B cell (primary cell): ENCODE measurements at places on chromosomes 7 and 10. TPM values are rescaled to one million over a fixed set of nuclear protein-coding genes. Genes with fewer than 3 reads are reported as not detected.

Gene ACSL5
- total RNA-seq: 36.2 and 37.6 TPM in 2 replicates

Gene PDK4
- total RNA-seq: 6.8 and 7.1 TPM in 2 replicates

- H3K36me3 ChIP-seq: no peaks in the 10 kb centered on the region
- no peak overlapping the region for H3K27ac ChIP-seq
- H3K4me1 ChIP-seq: no peaks in the 10 kb centered on the region
- no peaks in the 10 kb centered on the region for H3K27me3 ChIP-seq
Observed at GRCh38 chr10:79124066-79124465, 55.3 kb downstream of the ZMIZ1 start.

DNA sequence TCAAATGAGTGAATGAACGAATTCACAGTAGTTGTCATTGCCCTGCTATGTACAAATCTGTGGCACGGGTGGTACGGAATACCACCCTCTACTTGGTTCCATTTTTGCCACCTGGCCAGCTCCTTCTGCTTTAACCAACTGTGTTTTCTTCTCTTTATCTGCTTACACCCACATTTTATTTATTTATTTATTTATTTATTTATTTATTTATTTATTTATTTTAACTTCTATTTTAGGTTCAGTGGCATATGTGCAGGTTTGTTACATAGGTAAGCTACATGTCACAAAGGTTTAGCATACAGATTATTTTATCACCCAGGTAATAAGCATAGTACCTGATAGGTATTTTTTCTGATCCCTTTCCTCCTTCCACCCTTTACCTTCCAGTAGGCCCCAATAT lies 42.2 kb upstream of the CAPZA2 start:
- H3K27me3 ChIP-seq: no peaks in the 10 kb centered on the region
- H3K4me1 ChIP-seq: peaks cover 7% of the 10 kb centered on the region
- H3K36me3 ChIP-seq: no peaks in the 10 kb centered on the region
- H3K27ac ChIP-seq: no peak overlapping the region

DNA sequence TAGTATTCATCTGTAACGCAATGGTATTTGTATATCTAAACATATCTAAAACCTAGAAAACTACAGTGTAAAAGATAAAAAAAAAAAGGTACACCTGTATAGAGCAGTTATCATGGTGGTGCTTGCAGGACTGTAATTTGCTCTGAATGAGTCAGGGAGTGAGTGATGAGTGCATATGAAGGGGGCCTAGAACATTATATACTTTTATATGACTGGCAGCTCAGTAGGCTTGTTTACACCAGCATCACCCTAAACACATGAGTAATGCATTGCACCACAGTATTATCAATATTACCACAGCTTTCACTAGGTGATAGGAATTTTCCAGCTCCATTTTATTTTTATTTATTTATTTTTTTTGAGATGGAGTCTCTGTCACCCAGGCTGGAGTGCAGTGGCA lies 40.8 kb downstream of the TRIM24 start:
- no peaks in the 10 kb centered on the region for H3K27me3 ChIP-seq
- DNase-seq: no peak
- no peak overlapping the region for H3K4me3 ChIP-seq
- no peaks in the 10 kb centered on the region for H3K4me1 ChIP-seq
- H3K27ac ChIP-seq: no peak overlapping the region

DNA sequence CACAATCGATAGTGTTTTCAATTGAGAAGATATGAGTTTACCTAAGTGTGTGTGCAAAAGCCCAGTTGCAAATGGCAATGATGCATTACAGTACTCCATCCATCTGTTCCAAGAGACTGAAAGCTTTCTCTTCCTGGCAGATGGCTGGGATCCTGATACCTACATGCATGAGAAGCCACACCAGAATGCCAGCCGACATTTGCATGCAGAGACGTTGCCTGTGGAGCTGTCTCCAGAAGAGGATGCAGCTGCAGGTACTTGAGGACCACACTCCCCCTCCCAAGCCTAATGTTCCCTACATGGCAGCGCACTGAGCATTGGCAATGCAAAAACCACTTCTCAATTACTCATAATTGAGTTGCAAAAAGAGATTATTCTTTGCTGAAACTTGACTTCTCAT lies 332.1 kb downstream of the WDR11 start:
- H3K4me1 ChIP-seq: no peaks in the 10 kb centered on the region
- no peak for DNase-seq
- H3K36me3 ChIP-seq: no peaks in the 10 kb centered on the region
- no peak overlapping the region for H3K27ac ChIP-seq

DNA sequence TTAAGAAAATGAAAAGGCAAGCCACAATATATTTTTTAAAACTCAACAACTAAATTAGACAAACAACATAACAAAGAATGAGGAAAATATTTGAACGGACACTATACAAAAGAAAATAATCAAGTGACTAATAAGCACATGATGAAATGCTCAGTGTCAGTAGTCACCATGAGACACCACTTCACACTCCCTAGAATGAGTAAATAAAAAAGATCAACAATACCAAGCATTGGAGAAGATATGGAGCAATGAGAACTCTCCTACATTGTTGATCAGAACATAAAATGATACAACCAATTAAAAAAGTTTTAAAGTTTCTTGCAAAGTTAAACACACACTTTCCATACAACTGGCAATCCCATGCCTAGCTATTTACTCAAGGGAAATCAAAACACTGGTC lies 222.2 kb downstream of the C7orf25 start:
- H3K4me3 ChIP-seq: no peak overlapping the region
- H3K27ac ChIP-seq: no peak overlapping the region
- DNase-seq: no peak
- no peaks in the 10 kb centered on the region for H3K4me1 ChIP-seq
- no peaks in the 10 kb centered on the region for H3K27me3 ChIP-seq
- H3K36me3 ChIP-seq: no peaks in the 10 kb centered on the region

DNA sequence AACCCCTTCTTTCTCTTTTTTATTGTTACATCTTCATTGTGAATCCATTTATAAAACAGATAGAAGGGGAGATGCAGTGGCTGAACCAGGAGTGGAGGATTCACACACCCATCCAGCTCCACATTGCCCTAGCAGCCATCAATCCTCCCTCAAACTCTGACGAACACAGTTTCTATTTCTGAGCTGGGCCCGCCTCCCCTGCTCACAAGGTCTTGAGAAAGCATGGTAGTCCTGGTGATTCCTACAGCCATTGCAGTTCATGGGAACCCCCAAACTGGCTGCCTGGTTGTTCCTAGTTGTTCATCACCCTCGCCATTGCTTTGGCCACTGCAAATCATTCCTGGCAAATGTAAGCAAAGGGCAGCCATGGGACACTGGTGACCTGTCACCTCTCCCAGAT lies 258.5 kb upstream of the AOAH start:
- no peaks in the 10 kb centered on the region for H3K27me3 ChIP-seq
- H3K27ac ChIP-seq: no peak overlapping the region
- no peak for DNase-seq
- H3K4me3 ChIP-seq: no peak overlapping the region
- H3K4me1 ChIP-seq: peaks cover 15% of the 10 kb centered on the region
- H3K36me3 ChIP-seq: peaks cover 11% of the 10 kb centered on the region
